Urinary bladder (tissue), 4 donors: ENCODE measurements at places on chromosomes 5 and 9. TPM values are rescaled to one million over a fixed set of nuclear protein-coding genes. Genes with fewer than 3 reads are reported as not detected.

The ATP10B gene
- polyA plus RNA-seq: 0.22 TPM

DNA sequence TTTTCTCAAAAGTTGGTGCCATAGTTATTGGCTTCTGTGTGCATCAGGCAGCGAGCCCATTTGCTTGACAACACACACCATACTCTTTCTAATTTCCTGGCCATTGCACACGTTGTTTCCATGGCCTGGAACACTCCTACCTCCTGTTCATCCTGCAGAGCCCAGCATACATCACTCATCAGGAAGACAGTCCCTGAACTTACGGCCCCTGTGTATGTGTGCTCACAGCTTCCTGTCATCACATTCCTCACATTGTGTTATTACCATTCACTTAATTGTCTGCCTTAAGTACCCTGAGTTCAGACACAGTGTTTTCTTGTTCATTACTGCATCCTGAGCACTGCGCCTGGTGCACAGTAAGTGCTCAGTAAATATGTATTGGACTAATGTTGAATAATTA lies 355.9 kb downstream of the PRELID2 start:
- no peak for DNase-seq

GRCh38 chr5:36170832-36171424 lies 19.0 kb downstream of the SKP2 start:
- DNase-seq: no peak

DNA sequence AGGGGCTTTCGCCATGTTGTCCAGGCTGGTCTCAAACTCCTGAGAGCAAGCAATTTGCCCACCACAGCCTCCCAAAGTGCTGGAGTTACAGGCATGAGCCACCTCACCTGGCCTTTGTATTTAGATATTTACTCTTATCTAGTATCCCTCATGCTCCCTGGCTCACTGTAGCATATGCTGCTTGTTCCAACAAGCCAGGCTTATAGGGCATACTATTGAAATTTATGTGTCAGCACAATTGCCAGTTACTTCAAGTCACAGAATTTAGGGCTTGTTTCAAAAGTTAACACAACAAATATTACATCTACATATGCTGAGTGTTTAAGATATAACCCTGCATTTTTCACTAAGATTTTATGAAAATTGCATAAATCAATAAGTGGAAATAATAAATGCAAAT lies 469.2 kb upstream of the ZNF608 start:
- no peak for DNase-seq

GRCh38 chr5:126220725-126221124 lies 202.5 kb upstream of the GRAMD2B start:
- DNase-seq: no peak

DNA sequence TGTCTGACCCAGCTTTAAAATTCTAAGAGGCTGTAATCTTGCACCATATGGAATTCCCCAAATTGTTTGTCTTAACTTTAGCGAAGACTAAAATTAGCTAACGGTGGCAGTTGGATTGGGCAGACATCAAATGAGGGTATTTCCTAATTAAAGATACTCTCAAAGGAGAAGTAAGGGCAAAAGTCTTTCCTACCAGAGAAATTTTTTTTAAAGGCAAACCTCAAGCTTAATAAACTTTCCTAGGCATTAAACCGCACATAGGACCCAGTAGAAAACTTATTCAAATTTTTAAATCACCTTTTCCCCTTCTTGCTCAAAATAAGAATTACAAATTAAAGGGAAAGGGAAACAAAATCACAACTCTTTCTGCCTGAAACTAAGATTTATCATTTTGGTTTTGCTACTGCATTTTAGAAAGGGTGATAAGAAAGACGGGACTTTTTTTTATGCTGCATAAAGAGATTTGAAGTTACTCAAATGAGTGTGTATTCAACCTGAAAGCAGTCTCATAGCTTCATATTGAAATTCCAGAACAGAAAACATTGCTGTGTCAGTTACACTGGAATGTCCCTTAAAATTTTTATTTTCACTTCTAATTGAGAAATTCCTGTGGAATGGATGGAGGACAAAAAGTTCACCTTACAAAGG lies 189.1 kb upstream of the PTGER4 start:
- DNase-seq: no peak

The TAF11L10 gene
- not detected for polyA plus RNA-seq

DNA sequence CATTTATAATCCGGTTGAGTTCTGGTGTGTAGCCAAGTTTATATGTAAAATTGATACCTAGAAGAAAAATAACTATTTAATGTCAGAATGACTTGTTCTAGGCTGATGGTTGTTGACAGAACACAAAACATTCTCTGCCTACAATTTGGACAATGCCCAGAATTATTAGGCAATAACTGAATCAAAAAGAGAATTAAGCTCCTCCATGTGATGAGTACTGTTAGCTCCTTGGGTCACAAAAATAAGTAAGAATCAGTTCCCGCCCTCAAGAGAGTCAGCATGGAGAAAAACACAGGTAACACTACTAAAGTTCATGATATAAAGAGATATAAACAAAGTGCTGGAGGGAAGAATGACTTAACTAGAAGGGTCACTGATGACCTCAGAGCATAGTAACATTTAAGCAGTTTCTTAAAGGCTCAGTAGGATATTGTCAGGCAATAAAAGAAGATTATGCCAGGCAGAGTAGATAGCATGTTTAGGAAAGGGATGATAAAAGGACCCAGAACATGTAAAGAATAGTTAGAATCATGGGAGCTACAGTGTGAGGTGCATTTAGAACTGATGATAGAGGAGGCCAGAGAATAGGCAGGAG lies 200.5 kb upstream of the ACTBL2 start:
- no peak for DNase-seq

DNA sequence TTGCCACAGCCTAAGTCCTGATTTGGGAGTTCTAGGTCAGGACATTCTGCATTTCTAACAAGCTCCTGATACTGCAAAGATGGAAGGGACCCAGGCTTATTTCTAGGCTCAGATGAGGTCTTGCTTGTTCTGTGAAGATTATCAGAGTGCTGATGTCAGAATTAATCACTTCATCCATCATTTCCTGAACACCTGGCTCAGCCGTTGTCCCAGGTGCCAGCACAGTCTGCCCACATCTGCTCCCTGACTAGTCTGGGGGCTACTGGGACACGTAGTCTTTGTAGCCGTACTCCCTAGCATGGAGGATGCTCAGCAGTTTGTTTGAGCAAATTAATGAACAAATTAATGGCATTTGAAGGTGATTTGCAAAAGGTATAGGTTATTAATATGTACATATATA lies 17.9 kb upstream of the SPINK4 start:
- DNase-seq: no peak

- DNase-seq: no peak
Observed at GRCh38 chr9:130482463-130482862, 37.7 kb downstream of the ASS1 start.

DNA sequence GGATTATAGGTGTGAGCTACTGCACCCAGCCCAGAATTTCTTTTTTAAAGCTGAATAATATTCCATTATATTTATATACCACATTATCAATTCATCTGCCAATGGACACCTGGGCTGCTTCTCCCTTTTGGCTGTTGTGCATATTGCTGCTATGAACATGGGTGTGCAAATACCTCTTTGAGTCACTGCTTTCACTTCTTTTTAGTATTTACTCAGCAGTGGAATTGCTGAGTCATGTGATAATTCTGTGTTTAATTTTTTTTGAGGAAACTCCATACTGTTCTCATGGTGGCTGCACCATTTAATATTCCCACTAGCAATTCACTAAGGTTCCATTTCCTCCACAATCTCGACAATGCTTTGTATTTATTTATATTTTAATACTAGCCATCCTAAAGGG lies 36.1 kb upstream of the KIF4B start:
- DNase-seq: no peak

The PCDHGC5 gene
- 0.29 TPM for polyA plus RNA-seq

The OLFML2A gene
- polyA plus RNA-seq: 36.8 TPM

DNA sequence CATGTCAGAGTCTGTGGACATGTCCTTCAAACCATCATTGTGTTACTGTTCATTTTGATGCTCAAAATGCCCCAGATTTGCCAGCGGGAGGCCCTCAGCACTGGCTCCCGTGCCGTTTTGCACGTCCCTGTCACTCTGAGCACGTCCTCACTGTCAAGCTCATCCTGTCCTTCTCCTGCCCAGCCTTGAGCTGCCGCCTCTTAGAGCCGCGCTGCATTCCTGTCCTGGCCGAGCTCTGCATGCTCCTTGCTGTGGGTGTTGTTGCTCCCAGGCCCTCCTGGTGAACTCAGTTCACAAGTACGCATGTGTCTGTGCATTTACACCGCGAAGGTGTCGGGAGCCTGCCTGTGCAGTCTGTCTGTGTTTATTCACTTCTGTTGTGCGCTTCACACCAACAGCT lies 62.2 kb downstream of the WNK2 start:
- no peak for DNase-seq

DNA sequence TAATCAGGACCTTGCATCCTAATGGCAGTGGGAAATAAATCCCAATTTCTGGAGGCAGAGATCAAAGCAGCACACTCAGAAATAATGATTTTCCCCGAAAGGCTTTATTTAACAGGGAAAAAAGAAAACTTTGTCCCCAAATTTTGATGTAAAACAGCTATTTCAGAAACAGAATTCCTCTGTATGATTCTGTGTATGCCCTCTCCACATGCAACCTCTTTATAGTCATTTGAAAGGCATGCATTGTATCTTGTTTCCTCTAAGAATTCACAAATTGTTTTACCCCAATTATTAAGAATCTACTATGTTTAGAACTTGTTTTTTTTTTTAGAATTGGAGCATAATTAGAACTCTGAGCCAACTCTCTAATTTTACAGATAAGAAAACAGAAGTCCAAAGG lies 2.7 kb upstream of the PTAR1 start:
- no peak for DNase-seq

The GPR151 gene
- polyA plus RNA-seq: not detected

The SH3RF2 gene
- polyA plus RNA-seq: 1.0 TPM

GRCh38 chr9:79980432-79980831 lies 408.7 kb downstream of the TLE4 start:
- no peak for DNase-seq

The LYSMD3 gene
- 10.3 TPM for polyA plus RNA-seq

DNA sequence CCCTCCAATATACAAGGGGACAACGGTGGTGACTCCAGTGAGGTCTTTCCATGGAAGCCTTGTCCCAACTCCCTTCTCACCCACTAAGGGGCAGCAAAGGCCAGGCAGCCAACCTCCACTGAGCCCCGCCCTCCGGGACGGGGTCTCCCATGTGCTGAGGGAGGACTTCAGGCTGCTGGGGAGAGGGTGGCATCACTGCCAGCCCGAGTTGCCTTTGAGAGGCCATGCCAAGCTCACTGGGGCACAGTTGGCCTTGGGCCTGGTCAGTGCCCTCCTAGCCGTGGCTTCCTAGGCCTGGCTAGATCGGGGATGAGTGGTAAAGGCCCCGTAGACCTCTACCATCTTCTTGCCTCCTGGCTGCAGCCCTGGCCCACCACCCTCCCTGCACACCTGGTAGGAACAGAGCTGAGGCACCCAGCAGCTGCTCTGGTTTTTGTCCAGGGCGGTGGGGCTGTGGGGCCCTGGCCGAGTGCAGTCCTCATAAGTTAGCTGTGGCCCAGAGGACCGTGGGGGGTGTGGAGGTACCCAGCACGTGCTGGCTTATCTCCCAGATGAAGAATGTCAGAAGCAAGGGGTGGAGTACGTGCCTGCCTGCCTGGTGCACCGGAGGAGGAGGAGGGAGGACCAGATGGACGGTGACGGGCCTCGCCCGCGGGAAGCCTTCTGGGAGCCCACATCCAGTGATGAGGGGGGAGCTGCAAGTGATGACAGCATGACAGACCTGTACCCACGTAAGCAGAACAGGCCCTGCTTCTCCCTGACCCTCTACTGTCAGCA lies 3.2 kb downstream of the SURF2 start:
- no peak for DNase-seq

The CCDC180 gene
- polyA plus RNA-seq: 3.4 TPM

The TRIM7 gene
- 3.7 TPM for polyA plus RNA-seq

The PLPPR1 gene
- 0.44 TPM for polyA plus RNA-seq

- DNase-seq: no peak
Observed at GRCh38 chr9:108746864-108747263, 108.9 kb downstream of the ACTL7B start.

DNA sequence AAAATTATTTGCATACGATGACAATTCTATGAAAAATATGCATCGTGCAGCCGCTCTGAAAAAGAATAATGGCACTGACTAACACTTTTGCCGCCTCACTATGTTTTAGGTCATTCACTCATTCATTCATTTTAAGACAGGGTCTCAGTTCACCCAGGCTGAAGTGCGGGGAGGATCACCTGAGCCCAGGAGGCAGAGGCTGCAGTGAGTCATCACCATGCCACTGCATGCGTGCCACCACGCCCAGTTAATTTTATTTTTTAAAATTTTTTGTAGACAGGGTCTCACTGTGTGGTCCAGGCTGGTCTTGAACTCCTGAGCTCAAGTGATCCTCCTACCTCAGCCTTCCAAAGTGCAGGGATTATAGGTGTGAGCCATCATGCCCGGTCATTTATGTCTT lies 37.0 kb downstream of the RAPGEF1 start:
- DNase-seq: no peak

- no peak for DNase-seq
Observed at GRCh38 chr5:151125421-151125820, 32.2 kb downstream of the ANXA6 start.

GRCh38 chr9:83956086-83956435 lies 24.0 kb downstream of the HNRNPK start:
- DNase-seq: no peak
